ENCODE measurements at places on chromosomes 7 and 10.

DNA sequence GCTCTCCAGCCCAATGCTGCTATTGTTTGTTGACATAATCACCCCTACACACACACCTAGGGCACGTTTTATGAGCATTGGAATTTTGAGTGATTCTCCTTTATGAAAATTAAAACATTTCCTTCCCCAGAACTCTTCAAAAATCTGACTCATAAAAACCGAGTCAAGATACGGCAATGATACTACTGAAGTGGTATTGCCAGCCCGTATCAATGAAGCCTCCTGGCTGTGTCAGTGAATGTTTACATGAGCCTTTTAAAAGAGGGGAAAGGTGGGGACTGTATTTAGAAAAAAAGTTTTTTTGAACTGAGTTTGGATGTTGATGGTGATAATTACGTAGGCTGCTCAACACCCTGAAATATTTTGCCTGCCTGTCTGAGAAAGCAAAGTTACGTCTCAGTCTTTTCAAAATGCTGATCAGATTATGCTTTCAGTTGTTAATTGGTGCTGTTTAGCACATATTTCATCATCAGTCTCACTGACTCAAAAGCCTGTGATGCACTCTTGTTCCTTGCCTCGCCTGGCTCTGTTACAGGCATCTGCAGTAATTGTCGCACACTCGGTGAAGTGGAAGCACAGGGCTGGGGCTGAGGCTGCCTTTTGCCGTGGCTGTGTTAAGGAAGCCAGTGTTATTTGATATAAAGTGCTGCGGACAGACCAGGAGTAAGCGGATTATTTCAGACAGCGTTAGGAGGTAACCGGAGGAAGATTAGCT, 157.4 kb upstream of the TCF7L2 start:
- no peak for DNase-seq

DNA sequence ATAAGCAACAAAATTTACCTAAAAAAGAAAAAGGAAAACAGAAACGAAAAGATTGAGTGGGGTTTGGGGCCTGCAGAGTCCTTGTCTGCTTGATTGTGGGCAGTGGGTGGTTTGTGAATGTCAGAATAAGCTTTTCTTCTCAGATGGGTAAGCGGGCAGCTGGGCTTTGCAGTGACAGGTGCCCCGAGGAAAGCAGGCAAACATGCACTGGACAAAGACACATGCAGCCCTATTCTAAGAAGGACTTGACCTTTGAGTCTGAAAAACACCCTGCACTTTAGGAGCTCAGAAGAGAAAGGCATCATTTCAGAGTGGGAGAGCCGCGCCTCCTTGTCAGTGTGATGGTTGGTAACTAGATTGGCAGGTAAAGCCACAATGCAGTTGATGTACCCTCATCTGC, 562.7 kb downstream of the PTPRN2 start:
- DNase-seq, result no peak

GRCh38 chr10:62007145-62007544, 105.6 kb downstream of the ARID5B start:
- DNase-seq, result no peak

DNA sequence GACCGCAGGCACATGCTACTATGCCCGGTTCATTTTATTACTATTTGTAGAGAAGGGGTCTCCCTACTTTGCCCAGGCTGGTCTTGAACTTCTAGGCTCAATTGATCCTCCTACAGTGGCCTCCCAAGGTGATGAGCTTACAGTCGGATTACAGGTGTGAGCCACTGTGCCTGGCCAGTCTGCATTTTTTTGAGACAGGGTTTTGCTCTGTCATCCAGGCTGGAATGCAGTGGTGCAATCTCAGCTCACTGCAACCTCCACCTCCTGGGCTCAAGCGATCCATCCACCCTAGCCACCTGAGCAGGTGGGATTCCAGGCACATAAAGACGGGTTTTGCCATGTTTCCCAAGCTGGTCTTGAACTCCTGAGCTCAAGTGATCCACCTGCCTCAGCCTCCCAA, 2.3 kb upstream of the H2BK1 start:
- no peak for DNase-seq

GRCh38 chr10:4103603-4104002, 318.6 kb upstream of the KLF6 start:
- DNase-seq, result no peak

GRCh38 chr10:49538381-49539319, at the start of gene ERCC6:
ERCC6 (minus strand) TSS chr10:49539121.
- peak; percentile 95 for DNase-seq

All from activated CD4-positive, alpha-beta T cell treated with anti-CD3 and anti-CD28 coated beads, Interleukin-2, amount 50 U/mL, for 24 hours (primary cell).